Heart left ventricle (tissue), 16 donors: ENCODE measurements at places on chromosomes 1 and 21.
A peak's percentile ranks its signal among the peaks of the same experiment; 100 is the strongest.

GRCh38 chr1:204491655-204492054, 3.0 kb downstream of the PIK3C2B start:
- DNase-seq, result no peak

GRCh38 chr1:47208374-47208850, 18.6 kb upstream of the PDZK1IP1 start:
- DNase-seq, result no peak

GRCh38 chr1:14616632-14617396, 18.3 kb downstream of the KAZN start:
- DNase-seq, result no peak

GRCh38 chr1:54671985-54672608, 30.5 kb downstream of the MROH7 start:
- DNase-seq, result no peak

DNA sequence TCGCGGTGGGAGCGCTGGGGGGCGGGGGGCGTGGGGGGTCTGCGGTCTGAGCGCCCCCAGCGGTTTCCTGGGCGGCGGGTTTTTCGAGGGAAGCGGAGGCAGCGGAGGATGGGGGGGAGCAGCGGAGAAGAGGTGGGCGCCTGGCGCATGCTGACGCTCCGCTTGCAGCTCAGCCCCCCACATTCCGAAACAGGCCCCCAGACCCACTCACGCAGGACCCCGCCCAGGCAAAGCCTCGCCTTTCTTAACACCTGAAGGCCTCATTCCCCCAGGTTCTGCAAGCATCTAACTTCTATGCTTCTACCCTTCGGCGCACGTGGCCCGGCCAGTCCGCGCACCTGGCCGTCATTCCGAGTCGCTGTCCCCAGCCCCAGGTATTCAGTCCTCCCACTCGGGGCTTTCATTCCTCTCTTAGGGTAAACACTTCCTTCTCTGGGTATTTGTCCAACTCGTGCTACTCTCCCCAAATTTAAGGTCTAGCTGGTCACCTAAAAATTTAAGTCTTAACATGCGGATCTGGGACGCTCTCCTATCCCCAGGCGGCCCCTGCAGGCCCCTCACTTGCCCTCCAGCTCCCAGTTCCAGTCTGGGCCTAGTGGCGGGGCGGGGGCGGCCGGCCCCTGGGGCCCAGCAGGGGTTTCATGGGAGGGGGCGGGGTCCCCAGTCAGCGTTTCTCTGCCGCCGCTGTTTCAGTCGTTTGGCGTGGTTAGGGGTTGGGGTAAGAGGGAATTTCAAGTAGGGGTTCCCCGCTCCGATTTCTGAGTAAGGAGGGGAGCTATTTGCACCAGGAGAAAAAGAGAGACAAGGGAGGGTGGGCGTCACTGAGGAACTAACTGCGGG, 2.8 kb upstream of the ZBTB7B start:
- DNase-seq, result peak; percentile 35
